ENCODE measurements at places on chromosomes 11 and 22.

DNA sequence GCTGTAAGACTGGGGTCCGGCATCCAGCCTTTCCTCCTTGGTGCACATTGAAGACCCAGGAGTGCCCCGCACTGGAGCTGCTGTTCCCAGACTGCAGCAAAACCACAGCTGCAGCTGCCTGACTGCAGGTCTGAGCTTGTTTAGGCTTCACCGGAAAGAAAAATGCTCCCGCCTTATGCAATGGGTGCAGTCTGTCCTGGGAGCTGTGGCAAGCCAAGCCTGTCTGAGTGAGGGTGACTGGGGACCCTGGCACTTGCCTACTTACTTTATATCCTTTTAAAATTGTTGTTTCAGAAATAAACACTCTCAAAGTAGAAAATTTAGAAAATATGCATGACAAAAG, 23.3 kb upstream of the CD44 start:
- DNase-seq, result peak; percentile 29

DNA sequence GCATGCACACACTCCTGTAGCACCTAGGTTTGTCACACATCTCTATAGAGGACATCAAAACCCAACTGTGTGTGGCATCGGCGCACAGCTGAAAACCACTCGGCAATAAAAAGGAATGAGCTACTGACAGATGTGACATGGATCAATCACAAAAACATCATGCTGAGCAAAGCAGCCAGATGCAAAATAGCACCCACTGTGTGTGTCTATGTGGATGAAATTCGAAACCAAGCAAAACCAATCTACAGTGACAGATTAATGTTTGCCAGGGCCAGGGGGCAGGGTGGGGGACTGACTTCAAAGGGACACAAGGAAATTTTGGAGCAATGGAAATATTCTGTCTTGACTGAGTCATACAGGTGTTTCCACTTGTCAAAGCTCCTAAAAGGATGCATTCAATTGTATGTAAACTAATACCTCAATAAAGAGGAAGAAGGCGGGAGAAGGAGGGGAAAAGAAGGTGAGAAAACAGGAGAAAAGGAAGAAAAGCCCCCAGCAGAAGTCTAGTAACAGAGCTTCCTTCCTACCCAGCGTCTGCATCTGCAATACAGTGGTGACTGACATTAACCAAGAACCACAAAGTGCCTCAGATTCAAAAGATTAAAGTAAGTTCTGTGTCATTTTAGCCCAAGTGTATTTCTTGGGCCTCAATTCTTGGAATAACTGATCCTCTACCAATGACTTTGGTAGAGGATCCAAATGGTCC, 49.8 kb downstream of the PACSIN2 start:
- DNase-seq, result no peak

DNA sequence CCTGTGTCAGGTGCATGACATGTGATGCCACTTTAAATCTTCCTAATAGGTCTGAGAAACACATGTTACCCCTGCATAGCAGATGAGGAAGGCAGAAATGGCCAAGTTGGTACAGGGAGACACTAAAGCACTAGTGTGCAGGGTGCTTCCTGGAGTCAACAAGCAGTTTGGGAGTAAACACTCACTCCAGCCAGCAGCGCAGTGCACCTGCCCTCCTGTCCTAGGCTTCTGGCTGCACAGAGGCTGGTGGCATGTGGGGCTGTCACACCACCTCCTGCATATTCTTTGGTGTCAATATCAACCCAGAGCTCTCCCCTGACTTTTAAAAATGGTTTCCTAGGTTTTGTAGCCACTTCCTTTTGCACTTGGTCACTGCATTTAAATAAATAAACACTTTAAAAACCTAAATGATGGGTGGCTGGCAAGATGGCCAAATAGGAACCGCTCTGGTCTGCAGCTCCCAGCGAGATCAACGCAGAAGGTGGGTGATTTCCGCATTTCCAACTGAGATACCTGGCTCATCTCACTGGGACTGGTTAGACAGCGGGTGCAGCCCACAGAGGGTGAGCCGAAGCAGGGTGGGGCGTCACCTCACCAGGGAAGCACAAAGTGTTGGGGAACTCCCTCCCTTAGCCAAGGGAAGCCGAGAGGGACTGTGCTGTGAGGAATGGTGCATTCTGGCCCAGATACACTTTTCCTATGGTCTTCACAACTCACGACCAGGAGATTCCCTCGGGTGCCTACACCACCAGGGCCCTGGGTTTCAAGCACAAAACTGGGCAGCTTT, 33.5 kb downstream of the GAB4 start:
- no peak for DNase-seq

GRCh38 chr11:35494957-35495490, 30.4 kb downstream of the PAMR1 start:
- no peak for DNase-seq

DNA sequence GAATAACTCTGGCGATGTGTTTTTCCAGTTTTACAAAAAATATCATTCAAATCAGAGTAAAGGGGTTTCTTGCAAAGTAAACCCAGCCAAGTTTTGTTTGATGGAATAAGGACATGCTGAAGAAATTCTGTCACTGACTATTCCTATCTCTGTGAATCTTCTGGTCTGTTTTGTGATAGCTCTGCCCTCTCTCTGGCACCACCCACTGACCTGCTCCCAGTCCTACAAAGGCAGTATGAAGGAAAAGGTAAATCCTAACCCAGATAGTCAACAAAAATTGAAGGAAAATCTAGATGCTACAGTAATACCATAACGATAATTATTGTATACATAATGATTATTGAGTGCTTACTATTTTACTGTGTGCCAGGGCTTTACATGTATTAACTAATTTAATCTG, 76.3 kb upstream of the TP53AIP1 start:
- DNase-seq, result no peak

- DNase-seq, result no peak
Measured at GRCh38 chr11:72072348-72072747, 8.0 kb downstream of the NUMA1 start.

DNA sequence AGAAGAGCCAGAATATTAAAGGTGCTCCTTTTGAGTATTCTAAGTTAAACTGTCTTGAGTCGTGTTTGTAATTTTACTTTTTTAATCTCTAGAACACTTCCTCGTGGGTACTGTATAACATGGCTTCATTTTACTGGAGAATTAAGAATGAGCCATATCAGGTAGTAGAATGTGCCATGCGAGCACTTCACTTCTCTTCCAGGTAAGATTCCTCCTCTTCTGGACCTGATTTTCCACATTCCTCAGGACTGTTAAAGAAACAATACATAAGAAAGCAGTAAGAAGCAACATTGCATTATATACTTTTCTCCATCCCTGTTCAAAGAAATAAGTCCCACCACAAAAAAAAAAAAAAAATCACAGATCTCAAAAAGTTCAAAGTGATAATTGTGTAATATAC, 37.9 kb downstream of the TTC17 start:
- DNase-seq, result no peak

- no peak for DNase-seq
Measured at GRCh38 chr22:33299245-33299956, 241.2 kb upstream of the SYN3 start.

DNA sequence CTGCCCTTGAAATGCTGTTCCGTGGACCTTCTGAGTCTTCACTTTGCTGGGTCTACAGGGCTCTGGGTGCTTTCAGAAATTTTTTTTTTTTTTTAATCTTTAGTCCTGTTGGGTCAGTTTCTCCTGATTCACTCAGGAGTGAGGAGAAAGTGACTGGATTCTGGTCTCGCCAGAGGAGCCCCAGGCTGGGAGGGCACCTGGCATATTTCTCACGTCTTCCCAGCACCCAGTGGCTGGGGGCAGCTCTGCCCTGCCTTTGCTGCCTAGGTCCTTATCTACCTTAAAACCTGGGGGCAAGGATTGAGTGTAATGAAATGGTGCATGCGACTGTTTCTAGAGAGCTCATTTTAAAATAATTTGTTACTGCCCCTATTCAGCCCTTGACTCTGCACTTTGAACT, 23.3 kb downstream of the SAMM50 start:
- DNase-seq, result no peak

GRCh38 chr11:118401880-118402590, 629 bp downstream of the ATP5MG start:
- DNase-seq, result no peak

DNA sequence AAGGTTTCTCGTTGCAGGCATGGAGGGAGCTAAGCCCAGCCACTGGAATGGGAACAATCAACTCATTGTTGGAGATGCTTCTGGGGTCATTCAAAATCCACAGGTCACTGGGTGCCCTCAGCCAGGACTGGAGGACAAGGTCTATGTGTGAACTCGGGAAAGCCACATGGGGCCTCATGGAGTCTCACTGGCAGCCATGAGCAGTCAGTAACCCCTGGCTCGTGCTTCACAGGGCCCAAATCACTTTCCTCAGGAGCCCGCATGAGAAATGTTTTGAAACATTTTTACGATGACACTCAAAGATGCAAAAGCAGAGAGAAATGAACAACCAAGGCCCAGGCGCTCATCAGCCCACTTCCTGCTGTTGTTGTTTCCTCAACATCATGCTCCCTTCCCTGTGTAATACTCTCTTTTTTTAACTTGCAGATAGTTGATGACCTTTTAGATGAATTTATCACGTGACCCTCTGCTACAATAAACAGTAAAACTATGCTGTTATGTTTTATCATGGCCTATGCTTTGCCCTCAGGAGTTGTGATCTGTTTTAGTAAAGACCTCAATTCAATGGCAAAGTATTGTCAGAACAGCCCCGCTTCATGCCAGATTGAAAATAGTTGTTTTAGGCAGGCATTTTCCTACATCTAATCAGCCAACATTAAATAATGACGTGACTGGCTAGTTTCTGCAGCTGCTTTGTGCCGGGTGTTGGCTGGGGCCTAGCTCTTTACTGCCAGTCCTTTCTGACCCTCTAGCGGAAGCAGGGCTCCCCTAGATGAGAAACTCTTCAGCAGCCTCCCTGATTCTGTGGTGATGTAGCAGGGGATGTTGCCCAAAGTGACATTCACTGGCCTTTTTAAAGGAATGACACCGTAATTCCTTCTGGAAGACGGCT, 39.7 kb downstream of the ADAMTS15 start:
- no peak for DNase-seq

DNA sequence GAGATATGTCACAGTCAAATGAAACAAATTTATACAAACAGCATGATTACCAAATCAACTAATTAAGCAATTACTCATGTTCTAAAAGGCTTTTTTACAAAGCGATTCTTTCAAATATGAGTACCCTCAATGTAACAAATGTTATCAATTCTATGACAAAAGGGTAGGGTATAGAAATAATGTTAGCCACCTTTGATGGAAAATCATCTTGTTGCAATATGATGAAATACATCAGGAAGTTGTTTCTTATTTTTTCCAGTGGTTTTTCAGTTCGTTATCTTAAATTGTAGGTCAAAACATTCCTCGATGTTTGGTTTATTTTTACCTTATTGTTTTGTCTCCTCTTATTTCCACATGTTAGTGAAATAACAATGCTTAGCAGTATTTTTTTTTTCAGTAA, 6.5 kb downstream of the ARHGEF12 start:
- no peak for DNase-seq

GRCh38 chr11:59204746-59205145, 8.0 kb downstream of the MPEG1 start:
- no peak for DNase-seq

DNA sequence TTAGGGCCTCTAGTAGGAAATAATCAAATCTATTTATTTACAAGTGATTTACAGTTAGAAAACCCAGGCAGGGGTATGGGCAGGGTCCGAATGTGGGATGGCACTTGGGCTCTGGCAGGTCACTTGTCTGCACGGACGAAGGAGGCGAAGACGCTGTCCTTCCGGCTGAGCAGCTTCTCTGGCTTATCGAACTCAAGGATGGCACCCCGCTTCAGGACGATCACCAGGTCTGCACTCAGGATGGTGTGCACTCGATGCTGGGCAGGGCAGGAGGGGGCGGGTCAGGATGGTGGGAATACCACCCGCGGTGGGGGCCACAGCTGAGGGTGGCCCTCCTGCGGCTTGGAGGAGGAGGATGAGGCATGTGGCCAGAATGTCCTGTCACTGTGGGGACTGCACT, 4.4 kb upstream of the KCNJ11 start:
- no peak for DNase-seq

DNA sequence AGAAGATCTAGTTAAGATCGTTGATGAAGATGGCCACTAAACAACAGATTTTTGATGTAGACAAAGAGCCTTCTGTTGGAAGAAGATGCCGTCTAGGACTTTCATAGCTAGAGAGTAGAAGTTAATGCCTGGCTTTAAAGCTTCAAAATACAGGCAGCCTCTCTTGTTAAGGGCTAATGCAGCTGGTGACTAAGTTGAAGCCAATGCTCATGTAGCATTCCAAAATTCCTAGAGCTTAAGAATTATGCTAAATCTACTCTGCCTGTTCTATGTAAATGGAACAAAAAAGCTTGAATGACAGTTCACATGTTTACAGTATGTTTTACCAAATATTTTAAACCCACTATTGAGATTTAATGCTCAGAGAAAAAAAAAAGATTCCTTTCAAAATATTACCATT, 492.6 kb downstream of the CNTN5 start:
- DNase-seq, result no peak

DNA sequence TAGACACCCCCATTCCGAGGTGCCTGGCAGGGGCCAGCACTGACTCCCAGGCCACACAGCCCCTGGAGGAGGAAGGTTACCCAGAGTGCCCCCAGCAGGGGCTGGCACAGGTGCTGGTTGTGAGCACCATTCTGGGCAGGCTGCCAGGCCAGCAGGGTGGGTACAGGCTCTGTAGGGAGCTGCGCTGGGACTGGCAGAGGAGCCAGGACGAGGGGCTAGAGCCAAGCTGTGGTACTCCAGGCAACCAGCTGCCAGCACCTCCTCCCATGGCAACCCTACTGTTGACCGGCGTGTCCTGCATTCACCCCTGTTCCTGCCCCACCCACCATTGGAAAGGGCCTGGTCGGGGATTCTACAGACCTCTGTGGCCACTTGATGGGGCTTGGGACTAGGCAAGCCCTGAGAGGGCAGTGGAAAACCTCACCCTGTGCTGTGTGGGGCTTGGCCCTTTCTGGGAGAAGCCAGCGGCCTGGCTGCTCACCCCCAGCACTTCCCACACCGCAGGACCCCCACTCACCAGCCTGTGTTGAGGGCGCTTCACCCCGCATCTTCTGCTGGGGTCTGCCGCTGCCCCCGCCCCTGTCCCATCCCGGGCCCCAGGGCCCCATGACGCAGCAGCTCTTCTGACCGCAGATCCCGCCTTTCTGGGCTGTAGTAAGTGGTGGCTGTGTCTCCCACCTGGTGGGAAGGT, 1.9 kb downstream of the CLDN5 start:
- peak; percentile 58 for DNase-seq

GRCh38 chr11:46639197-46639839, 22.0 kb downstream of the ATG13 start:
- no peak for DNase-seq

DNA sequence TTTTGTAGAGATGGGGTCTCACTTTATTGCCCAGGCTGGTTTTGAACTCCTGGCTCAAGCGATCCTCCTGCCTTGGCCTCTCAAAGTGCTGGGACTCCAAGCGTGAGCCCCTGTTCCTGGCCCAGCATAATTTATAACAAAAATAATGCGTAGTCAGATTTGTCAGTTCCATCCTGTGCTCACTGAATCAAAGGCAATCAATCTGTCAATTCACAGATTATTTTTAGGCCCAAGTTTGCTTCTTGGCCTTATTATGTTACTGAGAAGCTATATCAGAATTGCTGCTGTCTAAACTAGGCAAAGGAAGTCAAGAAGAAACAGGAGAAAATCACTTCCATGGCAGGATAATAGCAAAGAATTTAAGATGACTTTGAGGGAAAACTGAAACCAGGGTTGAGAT, 8.7 kb downstream of the DLAT start:
- DNase-seq, result no peak

GRCh38 chr11:100584201-100584985, 102.7 kb upstream of the ARHGAP42 start:
- DNase-seq, result no peak

GRCh38 chr11:92941676-92942571, 27.5 kb upstream of the MTNR1B start:
- DNase-seq, result peak; percentile 52

Data from D341Med (cell line).